Activated CD4-positive, alpha-beta T cell treated with anti-CD3 and anti-CD28 coated beads, Interleukin-2, amount 50 U/mL, for 1 hour (primary cell): ENCODE measurements at places on chromosomes 1 and 21.
A peak's percentile ranks its signal among the peaks of the same experiment; 100 is the strongest.

GRCh38 chr1:152198982-152199381, 25.0 kb downstream of the HRNR start:
- no peak for DNase-seq

- DNase-seq: no peak
Measured at GRCh38 chr1:156021093-156021428, 310 bp upstream of the SSR2 start.

GRCh38 chr21:34890724-34891612, 158.1 kb downstream of the RUNX1 start:
- DNase-seq: peak; percentile 8

DNA sequence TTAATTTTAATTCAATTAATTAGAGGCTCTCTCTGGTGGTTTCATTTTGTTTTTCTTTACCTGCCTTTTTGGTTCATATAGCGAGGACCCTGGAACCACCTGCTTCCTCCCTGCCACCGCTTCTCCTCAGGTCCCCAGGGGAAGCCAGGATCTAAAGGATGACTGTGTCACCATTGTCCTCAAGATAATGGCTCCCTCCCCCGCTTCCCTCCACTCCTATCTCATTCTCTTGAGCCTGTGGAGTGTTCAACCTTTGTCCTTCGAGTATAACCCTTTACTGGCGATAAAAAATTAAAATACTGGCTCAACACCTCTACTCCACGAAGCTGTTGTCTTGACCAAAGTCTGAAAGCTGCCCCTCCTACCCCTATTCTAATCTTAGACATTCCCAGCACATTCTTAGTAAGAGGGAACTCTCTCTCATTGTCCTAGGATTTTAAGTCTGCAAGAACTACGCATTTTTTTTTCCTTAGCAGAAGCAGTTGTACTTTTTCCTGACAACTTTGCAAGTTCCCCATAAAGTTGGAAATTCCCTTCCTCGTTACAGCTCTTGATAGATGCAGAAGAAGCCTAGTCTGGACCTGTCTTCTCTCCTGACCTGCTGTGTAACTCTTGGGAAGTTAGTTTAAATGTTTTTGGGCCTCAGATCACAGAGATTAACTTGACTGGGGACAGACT, 12.6 kb upstream of the MAPKAPK2 start:
- no peak for DNase-seq

DNA sequence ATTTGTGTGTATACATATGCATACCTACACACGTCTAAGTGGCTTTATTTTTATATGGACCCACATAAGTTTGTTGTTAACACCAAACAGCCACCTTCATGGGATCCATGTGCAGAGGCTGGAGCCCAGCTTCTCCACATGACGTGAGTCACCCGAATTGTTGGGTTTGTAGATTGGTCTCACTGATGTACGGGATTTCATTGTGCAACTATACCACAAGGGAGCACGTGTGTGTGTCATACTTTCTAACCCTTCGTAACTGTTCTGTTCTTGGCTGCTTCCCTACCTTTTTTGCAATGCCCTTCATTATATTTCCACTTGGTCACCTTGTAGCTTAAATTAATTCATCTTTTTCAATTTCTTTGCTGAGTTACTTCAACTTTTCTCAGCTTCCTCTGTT, 21.0 kb downstream of the SPRTN start:
- DNase-seq: no peak

DNA sequence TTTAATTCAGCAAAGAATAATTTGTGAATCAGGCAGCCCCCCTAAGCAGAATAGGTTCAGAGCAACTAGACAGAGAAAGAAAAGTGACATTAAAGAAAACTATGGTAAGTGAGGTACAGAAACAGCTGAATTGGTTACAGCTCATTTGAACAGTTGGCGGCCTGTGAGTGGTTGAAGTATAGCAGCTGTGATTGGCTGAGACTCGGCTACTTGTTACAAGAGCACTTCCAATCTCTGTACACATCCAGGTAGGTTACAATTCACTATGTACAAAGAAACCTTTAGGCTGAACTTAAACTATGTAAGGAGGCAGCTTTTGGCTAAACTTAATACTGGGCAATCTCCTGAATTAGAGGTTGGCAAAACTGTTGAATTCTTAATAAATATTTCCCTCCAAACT, 171.1 kb upstream of the LHX8 start:
- no peak for DNase-seq

DNA sequence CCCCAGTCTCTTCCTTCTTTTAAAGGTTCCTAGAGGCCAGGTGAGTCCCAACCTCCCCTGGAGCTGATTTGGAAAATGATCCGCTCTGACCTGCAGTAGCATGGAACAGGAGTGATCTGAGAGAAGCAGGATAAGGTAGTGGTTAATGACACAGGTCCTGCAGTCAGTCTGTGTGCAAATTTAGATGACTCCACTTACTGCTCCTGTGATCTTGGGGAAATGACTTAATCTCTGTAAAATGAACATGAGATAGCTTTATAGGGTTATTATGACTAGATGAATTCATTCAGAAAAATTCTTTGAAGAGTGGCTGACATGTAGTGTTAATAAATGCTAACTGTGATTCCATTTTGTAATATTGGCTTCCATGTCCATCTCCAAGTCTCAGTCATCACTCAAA, 374.9 kb upstream of the CAMK1G start:
- no peak for DNase-seq

GRCh38 chr1:172966844-172967540, 83.7 kb downstream of the TNFSF18 start:
- DNase-seq: no peak
